ENCODE measurements at places on chromosomes 1 and 21. TPM values are rescaled to one million over a fixed set of nuclear protein-coding genes. Genes with fewer than 3 reads are reported as not detected.

ZBTB17 gene
- 21.2 TPM for total RNA-seq

- DNase-seq: no peak
These were observed 6.5 kb upstream of the C1orf146 start for GRCh38 chr1:92211166-92211565.

- DNase-seq: no peak
These were observed 155.5 kb downstream of the BACH1 start for GRCh38 chr21:29454179-29454578.

DNA sequence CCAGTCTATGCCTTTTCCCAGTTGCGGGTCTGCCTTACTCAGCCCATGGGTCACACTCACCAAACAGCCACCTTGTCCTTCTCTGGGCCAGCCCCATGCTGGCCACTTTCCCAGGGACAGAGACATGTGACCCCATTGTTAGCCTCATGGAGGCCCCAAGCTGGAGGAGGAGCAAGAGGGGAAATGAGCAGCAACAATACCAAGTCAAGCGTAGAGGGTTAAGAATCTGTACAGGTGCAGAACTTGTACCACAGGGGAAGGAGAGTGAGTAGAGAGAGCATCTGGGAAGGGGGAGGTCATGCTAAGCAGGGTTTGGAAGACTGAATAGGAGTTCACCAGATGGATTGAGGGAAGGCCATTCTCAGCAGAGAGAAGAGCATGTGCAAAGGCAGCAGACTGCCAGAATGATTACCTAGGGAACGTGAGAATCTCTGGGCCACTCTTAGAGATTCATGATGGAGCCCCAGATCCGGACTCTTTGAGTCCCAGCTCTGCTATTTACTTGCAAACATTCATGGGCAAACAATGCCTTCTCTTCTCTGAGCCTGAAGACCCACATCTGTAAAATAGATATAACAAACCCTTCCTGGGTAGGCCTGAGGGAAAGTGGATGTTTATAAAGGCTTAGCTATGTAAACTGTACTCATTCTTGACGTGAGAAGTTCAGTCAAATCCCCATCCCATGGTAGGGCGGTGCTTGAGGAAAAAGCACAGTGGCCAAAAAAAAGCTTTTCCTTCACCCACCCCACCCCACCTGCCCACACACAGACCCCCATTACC, 2.8 kb upstream of the SLC2A1 start:
- no peak for DNase-seq

DNA sequence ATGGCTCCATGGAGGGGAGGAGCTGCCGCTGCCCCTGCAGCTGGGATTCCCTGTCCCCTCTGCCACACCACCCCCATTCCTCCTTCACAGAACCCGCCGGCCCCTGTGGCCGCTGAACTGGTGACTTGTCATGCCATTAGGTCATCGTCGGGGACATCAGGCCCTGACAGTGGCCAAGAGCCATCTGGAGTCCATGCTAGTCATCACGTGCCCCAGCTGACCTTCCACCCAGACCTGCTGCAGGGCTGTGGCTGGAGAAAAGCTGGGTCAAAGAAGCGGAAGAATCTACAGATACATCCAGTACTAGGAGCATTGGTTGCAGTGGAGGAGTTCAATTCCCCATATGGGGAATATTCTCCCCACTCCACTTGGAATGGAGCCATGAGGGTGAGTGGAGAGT, 78.1 kb downstream of the KCNJ15 start:
- DNase-seq: peak; percentile 43

- no peak for DNase-seq
These were observed 87.1 kb upstream of the LRRC8D start for GRCh38 chr1:89733748-89734147.

SPRR1B gene
- not detected for total RNA-seq

All from Right ventricle myocardium superior (tissue), 1 donor.